ENCODE measurements at places on chromosomes 4 and X.

GRCh38 chr4:40685300-40685699, 55.6 kb upstream of the RBM47 start:
- DNase-seq = no peak

DNA sequence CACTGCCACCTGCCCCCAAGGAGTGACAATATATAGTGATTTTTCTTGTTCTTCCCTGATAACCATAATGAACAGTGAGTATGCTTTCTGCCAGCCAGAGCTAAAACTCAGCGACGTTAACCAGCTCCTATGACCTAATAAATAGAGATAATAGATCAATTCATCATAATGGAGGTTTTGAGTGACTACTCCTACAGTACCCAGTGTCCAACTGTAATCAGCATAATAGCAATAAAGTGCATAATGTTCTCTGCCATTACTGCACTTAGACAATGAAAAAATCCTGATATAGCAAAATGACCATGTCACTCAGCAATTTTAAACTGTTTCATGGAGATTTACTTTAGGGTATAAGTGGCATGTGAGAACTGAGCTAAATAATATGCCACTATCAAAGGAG, 20.7 kb upstream of the TXLNG start:
- DNase-seq = no peak

GRCh38 chr4:146104541-146104940, 71.0 kb upstream of the LSM6 start:
- no peak for DNase-seq

GRCh38 chr4:111923786-111924185, 221.5 kb upstream of the FAM241A start:
- no peak for DNase-seq

DNA sequence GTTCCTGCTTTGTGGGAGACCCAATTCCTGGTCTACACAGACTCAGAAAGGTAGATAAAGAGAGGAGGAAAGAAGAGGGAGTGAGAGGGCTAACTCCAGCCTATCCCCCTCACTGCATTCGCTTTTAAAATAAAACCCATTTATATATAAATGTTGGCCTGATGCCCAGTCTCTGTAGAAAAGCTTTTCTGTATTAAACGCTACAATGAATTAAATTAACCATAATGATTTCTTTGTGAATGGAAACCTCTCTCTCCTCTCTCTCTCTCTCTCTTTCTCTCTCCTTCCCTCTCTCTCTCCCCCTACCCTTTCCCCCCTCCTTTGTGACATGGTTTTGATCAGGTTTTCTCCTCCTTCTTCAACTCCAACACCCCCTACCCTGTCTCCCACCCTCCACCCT, 34.8 kb downstream of the PJA1 start:
- no peak for DNase-seq

DNA sequence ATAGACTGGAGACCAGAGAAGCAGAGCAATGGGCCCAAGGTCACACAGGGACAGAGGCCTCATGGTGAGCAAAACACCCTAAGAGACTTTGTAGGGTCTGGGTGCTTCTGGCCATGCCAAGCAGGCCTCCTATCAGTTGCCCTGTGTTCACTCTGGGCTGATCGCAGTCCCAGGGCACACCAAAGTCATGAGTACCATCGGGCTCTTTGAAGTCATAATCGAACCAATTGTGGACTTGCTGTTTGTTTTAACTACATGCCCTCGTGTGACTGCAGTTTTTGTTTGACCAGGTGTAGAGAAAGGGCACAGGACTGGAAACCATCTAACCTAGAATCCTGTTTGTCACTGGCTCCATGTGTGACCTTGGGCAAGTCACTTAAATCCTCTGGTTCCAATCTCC, 172.5 kb upstream of the CPEB2 start:
- no peak for DNase-seq

GRCh38 chr4:87092389-87093141, 127.9 kb downstream of the KLHL8 start:
- DNase-seq = no peak

- no peak for DNase-seq
These were observed 4.4 kb downstream of the MSMO1 start for GRCh38 chr4:165331823-165332222.

GRCh38 chr4:137558951-137559350, 26.7 kb upstream of the PCDH18 start:
- DNase-seq = no peak

- no peak for DNase-seq
These were observed 204.9 kb downstream of the EVC2 start for GRCh38 chr4:5503336-5503936.

DNA sequence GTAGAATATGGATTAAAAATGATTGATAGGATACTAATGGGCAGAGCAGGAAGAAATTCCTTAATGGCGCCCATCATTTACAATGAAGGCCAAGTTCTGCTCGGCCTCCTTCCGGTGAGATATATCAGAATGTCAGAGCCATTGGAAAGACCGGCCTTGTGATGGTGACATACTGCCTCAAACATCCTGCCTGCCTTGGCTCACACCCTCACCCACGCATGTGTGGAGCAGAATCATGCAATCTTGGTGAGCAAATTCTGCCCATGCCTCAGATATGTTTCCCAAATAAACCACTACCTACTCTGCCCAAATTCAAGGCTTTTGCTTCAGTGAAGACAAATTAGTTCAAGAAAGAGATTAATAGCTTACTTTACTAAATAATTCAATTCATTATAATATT, 163.3 kb downstream of the MID1 start:
- DNase-seq = no peak

DNA sequence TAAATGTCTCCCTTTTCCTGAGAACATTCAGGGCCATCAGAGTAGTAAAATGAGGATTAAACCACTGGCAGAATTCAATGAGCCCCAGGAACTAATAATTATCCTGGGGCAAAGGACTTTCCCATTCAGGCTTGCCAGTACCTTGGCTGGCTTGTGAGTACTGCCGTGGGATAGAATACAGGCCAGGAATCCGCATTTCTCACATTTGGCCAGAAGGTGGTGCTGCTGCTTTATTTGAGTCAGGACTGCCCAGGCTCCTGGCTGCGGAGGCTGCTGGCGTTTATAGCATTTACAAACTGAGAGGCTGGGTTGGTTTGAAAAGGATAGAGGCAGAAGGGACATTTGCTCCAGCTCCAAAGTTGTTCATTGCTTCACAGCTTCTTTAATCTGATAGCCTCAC, 91.4 kb downstream of the RTL9 start:
- DNase-seq = peak; percentile 46

- no peak for DNase-seq
These were observed 6.5 kb downstream of the PPP2R2C start for GRCh38 chr4:6465955-6466354.

DNA sequence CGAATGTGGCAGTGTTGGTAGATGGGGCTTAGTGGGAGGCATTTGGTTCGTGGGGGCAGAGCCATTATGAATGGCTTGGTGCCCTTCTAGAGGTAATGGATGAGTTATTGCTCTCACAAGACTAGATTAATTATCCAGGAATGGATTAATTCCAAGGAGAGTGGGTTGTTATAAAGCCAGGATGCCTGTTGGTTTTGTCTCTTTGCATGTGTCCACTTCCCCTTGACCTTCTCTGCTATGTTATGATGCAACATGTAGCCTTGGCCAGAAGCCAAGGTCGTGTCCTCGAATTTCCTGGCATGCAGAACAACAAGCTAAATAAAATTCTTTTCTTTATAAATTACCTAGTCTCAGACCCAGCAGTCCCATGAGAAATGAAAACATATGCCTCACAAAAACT, 111.2 kb upstream of the PLS3 start:
- no peak for DNase-seq

GRCh38 chrX:22689290-22689689, 310.5 kb upstream of the DDX53 start:
- DNase-seq = no peak

- no peak for DNase-seq
These were observed 246.3 kb upstream of the TAPT1 start for GRCh38 chr4:16472537-16472936.

DNA sequence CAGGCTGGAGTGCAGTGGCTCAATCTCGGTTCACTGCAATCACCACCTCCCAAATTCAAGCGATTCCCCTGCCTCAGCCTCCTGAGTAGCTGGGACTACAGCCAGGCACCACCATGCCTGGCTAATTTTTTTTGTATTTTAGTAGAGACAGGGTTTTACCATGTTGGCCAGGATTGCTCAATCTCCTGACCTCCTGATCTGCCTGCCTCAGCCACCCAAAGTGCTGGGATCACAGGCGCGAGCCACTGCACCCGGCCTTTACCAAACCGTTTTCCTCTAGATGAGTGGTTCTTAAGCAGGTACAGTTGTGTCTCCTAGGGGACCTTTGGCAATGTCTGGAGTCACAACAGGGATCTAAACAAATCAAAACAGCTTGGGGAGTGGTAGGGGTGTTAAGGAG, 11.6 kb downstream of the AMELX start:
- DNase-seq = no peak

GRCh38 chr4:73007526-73008100, 61.9 kb downstream of the COX18 start:
- DNase-seq = no peak

- DNase-seq = no peak
These were observed 260.5 kb upstream of the ANXA10 start for GRCh38 chr4:167831855-167832254.

DNA sequence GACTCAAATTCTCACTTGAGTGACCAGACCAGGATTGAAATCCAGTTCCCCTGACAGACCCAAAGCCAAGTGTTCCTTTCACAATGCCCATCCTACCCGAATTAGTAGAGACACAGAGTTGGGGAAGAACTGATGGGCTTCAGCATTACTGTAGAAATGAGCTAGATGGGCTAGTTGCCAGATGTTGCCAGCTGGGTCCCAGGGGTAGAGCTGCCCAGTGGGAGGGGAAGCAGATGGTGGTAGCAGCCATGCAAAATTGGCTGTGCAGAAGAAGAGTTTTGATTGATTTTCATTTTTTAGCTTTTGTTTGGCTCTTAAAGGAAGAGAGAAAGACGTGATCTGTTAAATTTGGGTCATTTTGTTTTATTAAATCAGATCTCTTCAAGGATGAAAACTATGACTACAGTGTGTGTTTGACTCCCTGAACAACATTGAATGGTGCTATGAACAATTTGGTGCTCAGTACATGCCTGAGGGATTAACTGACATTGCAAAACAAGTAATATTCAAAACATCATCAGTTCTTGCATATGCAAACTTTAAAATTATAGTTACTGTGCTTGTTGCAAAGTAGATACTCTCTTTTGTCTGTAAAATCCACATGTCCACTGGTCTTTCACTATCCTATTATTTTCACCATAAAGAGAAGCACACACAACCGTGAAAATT, 86.0 kb downstream of the PARM1 start:
- DNase-seq = no peak

DNA sequence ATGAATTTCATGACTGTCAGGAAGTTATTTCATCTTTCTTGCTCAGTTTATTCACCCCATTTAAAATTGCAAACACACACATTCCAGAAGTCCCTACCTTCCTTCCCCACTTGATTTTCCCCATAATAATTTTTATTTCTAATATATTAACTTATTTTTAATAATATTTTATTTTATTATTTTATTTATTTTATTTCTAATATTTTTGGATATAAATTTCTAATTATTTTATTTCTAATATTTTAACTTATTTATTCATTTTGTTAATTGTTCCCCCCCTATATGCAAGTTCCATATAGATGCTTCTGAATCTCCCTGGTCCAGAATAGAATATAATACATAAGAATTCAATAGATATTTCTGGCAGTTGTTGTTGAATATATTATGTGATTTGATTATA, 293.7 kb upstream of the CPEB2 start:
- DNase-seq = no peak

DNA sequence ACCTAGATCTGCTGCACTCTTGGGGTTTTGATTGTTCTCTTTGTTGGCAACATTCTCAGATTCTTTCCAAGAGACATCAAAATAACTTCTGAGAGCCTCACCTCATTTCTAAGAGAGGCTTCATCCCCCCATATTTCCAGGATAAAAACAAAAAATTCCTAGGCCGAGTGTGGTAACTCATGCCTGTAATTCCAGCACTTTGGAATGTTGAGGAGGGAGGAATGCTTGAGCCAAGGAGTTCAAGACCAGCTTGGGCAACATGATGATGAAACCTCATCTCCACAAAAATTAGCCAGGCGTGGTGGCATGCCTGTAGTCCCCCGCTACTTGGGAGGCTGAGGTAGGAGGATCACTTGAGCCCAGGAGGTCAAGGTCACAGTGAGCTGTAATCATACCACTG, 477.0 kb downstream of the INPP4B start:
- no peak for DNase-seq

- no peak for DNase-seq
These were observed 61.3 kb downstream of the SH3RF1 start for GRCh38 chr4:169209388-169209883.
